Posterior cingulate gyrus (tissue), 11 donors: ENCODE measurements at places on chromosomes 2 and 18.
A peak's percentile ranks its signal among the peaks of the same experiment; 100 is the strongest.

GRCh38 chr2:1892529-1893250, 148.4 kb upstream of the PXDN start:
- DNase-seq = no peak

- no peak for DNase-seq
These were observed 241.4 kb upstream of the MEX3C start for GRCh38 chr18:51438797-51439350.

DNA sequence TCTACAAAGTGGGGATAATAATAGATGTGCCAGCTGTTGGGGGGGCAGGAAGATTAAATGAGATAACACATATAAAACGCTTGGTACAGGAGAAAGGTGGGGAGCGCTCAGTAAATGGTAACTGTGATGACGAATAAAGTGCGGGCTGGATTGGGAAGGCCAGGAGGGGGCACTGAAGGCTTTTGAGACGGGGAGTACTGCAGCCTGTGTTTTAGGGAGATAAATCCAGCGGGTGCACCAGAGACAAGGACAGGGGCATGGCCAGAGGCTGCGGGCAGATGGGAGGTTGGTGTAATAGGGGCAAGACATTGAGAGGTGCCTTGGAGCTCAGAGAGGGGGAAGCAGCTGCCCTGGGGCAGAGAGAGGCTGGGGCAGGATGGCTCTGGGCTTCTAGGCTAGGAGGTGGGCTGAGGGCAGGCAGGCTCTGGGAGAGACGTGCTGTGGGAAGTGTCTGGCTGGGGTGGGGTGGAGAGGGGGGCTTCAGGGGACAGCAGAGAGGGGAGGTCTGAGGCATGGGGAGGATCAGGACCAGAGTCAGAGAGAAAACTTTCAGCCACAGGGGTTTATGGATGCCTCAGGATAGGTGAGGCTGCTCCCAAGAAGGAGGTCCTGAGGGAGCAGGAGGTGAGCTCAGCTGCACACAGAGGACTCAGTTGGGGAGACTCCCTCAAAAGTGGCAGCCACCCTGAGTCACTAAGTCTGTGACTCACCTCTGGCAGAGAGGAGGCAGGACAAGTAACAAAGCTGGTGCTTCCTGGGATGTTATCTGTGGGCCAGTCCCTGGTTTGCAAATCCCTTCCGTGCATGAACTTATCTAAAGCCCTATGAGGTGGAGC, 18.8 kb downstream of the TEX44 start:
- no peak for DNase-seq

- no peak for DNase-seq
These were observed 77.6 kb upstream of the BCL2L11 start for GRCh38 chr2:111042772-111043771.

- no peak for DNase-seq
These were observed 7.7 kb downstream of the ACVR1C start for GRCh38 chr2:157620956-157621355.

DNA sequence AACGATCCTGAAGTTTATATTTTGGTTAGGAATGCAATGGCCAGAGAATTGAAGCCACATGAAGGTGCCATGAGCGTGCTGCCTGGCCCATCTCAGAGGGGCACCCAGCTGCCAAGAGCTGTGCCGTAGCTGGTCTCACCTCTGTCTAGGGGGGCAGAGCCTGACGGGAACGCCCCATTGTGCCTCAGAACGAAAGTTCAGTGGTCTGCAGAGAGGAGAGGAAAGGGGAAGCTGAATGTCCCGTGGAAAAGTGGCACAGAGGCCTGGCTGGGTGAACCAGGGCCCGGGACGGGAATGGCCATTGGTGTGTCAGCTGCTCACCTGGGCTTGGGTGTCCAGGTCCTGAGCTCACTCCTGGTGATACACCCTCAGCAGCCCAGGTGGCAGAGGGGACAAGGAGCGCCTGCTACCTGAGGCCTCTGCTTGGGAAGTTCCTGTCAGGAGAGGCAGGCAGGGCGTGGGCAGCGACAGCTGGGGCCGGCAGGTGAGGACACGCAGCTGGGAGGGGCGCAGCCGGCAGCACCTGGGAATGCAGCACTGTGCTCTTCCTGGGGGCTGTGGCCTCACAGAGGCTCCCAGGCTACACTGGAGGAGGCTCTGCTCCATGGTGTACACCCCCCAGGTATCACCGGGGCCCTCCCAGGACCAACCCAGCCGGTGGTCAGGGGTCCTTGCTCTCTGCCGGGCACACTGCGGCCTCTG, 67.3 kb downstream of the PARD6G start:
- DNase-seq = peak; percentile 79

- DNase-seq = peak; percentile 7
These were observed 89.2 kb upstream of the MYO3B start for GRCh38 chr2:170088776-170089175.

DNA sequence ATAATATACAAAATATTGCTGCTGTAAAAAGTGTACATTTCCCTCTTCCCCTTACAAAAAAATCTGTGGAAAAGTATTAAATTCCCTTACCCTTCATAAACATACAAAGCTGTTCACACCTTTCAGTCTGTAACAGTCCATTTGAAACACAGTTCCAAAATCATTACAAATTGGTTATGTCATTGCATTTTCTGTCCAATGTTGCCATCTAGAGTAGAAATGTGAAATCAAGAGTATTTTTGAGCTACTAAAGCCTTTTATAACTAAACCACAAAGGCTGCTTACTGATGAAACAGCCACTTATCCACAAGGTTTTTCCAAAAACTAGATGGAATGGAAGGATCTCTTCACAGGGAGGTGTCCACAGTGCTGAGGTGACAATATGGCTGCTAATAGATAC, 72.5 kb downstream of the SS18 start:
- DNase-seq = no peak

GRCh38 chr2:241763551-241764274, 12.9 kb upstream of the GAL3ST2 start:
- DNase-seq = no peak

DNA sequence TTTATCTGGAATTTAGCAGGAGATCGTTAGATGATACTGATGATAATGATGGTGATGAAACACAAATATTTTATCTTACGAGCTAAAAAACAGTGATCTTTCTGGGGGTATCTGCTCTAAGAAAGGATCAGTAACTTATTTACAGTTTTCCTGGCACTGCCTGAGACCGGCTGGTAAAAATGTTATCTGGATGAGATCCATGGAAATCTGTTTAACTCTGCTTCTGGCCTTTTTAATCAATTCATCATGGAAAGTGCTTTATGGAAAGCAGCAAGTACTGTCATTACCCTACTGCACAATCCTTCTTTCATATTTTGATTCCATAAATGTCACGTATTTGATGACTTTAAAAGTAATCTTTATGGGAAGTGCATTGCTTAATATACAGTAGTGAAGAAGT, 612.7 kb upstream of the GCFC2 start:
- DNase-seq = no peak

DNA sequence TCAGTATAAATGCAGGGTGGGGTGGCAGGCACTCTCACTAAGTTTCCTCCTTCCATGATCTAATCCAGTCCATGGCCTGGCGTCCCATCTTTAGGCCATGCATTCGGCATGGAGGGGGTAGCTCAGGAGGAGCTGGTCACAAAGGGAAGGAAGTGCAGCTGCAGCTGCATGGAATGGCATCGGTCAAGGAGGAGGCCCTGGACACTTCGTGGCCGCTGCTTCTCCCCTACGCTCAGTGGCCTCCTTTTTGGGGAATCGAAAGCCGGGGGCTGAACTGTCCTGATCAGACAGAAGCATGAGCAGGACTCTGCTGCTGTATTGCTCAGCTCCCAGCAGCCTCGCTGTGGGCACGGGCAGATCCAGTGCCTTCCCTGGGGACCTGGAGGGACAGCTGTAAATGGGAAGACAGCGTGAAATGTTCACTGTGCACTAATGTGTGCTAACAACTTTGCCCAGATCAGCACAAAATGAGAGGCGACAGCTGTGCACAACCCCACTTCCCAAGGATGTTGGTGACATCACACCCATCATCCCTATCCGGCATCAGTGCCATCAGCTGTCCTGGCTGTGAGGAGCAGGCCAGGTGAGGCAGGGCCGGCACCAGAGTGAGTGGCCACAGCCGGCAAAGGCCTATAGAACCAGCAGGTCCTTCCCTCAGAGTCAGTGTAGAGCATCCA, 520.1 kb upstream of the RAB6C start:
- DNase-seq = no peak

- no peak for DNase-seq
These were observed 14.3 kb downstream of the EDAR start for GRCh38 chr2:108974674-108975073.

DNA sequence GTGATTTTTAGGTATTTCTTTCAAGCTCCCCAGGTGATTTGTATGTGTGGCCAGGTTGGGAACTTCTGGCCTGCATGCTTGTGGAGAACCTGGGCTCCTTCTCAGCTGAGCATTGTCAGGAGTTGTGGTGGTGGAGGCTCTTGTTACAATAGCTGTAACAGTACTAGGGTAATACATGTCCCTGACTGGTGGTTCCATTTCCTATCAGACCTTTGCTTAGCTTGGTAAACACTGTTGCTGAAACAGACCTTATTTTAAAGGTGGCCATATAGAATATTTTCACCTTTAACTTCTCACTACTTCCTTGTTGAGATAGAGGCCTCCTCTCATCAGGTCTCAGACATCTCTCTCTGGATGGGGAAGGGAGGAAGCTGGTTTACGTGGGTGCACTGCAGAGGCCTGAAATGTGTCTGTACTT, 79.2 kb downstream of the SETBP1 start:
- no peak for DNase-seq

DNA sequence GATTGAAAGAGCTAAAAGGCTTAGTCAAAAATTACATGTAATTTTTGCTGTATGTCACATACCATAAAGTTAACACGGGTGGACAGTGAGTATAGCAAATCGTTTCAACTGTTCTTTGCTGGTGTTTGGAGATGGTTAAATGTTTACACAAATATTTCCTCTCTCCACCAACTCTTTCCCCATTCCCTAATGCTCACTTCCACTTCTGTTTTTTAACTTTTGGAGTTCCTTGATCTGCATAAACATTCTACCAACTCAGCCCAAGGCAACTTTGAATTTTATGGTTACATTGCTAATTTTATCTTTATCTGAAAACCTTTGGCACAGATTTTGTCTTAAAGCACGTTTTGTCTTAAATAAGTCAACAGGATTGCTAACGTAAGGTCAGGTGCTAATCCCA, 1.9 kb upstream of the SPOPL start:
- DNase-seq = no peak

DNA sequence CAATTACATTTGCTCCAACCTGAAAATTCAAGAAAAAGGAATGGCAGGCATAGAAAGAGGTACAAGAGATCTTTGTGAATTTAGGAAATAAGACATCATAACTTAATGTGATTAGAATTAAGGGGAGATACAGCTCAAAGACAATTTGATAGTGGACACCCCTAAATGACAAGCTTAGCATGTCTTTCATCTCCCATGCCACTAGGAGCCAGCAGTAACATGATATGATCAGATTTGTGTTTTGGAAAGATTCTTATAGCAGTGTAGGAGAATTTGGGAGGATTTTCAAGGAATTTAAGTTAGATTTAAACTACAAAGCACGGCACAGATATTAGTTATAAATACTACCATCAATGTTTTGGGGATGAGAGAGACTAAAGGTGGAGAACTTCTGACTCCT, 340.8 kb downstream of the RDH14 start:
- DNase-seq = no peak

DNA sequence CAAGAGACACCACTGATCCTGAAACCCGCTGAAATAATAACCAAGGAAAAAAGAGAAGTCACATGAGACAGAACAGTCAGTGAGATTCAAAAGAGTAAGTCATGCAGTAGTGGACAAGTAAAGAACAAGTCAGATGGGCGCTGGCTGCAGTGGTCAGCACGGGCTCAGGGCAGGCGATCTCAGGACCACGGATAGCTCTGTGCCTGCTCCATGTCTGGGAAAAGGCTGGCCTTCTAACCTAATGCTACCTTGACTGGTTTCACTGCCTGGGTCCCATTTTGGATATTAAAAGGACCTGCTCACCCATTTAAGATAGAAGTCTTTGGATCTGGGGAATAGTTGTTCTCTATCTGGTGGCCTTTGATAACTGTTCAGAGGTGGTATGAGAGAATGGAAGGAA, 61.7 kb upstream of the LCLAT1 start:
- no peak for DNase-seq

- no peak for DNase-seq
These were observed 86.2 kb downstream of the METTL8 start for GRCh38 chr2:171347591-171348032.

DNA sequence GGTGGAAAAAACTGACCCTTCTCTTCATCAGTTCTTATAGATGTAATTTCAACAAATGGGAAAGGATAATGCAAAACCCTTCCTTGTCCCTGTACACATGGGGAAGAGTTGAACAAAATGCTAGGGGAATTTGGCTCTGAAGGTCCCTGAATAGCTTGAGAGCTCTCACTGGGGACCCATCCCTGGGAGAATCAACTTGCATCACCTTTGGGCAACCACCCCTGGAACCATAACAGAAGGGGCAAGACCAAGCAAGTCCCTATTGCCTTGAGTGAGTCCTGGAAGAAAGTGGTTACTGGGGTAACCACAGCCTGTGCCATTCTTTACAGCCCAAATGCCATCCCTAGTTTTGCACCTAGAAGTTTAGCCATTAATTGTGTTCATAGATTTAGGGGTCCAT, 52.2 kb upstream of the B3GNT2 start:
- DNase-seq = no peak

- peak; percentile 52 for DNase-seq
These were observed at the start of gene C1QL2 for GRCh38 chr2:119158563-119159347. TSS of gene C1QL2 (minus strand) at chr2:119158751. CDS start at chr2:119158269, 482 bp downstream.

GRCh38 chr2:227411990-227412350, 24.2 kb upstream of the SCYGR1 start:
- no peak for DNase-seq

GRCh38 chr18:61201511-61201910, 131.7 kb upstream of the CDH20 start:
- DNase-seq = no peak

DNA sequence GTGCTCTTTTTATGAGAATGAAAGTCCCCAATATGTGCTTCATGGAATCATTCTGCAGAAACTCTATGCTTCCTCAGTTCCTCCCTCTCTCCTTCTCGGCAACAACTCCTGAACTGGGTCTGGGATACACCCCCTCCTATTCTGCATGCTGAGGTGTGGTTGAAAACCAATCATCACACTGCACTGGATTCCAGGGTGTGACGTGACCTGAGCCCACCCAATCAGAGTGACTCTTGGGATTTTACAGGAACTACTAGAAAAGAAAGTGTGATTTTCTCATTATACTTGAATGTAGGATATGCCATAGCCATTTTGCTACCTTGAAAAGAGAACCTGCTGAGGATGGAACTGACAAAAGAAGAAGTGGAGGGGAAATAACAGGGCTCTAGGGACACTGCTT, 36.3 kb downstream of the ACVR1 start:
- DNase-seq = no peak
